ENCODE measurements at places on chromosomes 12 and 14. TPM values are rescaled to one million over a fixed set of nuclear protein-coding genes. Genes with fewer than 3 reads are reported as not detected.

DNA sequence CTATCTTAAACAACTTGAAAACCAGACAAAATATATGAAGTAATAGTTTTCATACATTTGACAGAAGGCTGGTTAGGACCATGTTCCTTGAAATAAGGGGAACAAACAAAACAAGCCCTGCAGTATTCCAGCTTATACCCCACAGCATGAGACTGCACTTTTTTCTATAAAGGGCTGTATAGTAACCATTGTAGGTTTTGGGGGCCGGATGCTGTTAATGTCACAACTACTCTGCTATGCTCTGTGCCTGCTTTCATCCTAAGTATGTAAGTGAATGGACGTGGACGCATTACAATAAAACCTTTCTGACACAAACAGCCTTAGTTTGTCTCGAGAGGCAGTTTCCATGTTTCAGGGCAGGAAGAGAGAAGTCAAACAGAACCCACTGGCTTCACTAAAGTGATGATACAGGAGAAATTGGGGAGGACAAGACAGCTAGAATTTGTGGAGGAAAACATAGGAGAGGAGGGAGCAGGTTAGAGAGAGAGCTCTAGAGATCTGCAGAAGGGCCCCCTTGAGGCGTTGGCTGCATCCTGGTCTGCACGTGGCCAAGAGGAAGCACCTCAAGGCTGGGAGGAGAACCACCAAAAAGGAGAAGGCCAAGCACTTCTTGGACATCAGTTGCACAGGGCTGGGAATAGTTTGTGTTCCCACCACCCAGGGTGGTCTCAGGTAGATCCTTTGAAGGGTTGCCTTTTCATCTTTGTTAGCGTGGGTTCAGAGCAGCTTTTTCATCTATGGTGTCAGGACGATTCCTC is 63.7 kb downstream of the TRAF3 start:
- DNase-seq = no peak

- no peak for DNase-seq
Measured at GRCh38 chr14:54533100-54533499, 23.4 kb downstream of the CGRRF1 start.

DNA sequence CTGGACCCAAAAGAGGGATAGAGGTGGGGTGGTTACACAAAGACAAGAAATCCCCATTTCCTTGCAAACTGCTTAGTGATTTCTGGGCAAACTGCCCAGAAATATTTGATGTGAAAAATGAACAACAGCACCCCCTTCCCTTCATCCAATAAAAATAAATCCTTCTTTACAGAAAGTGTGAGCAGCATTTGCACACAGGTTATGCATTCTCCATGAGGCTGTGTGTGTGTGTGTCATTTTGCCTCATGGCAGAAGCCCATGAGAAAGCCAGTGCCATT is 17.2 kb upstream of the NRXN3 start:
- no peak for DNase-seq

DNA sequence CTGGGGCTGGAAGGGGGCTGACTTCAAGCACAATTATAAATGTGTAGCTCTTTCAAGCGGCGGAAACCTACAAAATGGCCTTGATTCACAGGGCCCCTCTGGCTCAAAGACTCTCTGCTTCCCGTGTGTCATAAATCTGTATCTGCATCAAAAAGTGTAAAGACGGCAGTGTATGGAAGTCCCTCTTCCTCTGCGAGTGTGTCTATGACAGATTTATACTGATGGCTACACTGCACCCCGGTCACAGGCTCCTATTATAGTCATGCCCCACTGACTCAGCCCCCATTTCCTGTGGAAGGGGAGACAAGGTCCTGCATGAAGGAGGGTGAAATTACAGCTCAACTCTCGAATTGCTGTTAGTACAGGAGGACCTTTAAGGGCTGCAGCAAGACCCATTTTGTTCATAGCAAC is 68.6 kb downstream of the HMGA2 start:
- no peak for DNase-seq

Gene LRP1
- polyA plus RNA-seq = 89.4 TPM
